ENCODE measurements at places on chromosomes 5 and 9. TPM values are rescaled to one million over a fixed set of nuclear protein-coding genes. Genes with fewer than 3 reads are reported as not detected.

DNA sequence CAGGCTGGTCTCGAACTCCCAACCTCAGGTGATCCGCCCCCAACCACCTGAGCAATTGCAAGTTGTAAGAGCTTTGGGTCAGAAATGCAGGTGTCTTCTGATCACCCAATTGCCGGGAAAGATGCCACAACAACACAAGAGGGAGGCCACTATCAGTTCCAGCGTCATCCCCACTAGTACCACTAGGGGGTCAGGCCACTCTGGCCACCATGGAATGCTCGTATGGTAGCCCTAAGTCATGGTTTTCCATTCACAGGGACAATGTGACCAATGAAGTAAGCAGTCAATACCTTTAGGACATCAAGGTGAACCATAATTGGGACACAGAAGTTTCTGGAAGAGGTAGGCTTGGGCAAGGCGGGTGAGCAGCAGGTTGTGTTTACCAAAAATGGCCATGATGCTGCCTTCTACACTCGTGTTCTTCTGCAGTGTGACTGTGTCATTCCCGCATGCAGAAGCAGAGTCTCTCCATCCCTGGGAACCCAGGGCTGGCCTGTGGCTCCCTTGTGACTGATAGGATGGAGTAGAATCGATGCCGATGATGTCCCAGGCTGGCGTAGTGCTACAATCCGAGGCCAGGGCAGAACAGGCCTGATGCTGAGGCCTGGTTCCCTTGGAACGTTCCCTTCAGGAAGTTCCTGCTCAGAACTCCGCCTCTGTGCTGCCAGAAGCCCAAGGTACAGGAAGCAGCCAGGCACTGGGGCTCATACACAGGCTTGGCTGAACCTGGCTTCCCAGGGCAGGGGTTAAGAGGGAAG lies 42.2 kb upstream of the ANKRD33B start:
- H3K4me1 ChIP-seq = peaks cover 30% of the 10 kb centered on the region
- peaks cover 24% of the 10 kb centered on the region for H3K27me3 ChIP-seq
- DNase-seq = no peak
- peaks cover 14% of the 10 kb centered on the region for H3K36me3 ChIP-seq

DNA sequence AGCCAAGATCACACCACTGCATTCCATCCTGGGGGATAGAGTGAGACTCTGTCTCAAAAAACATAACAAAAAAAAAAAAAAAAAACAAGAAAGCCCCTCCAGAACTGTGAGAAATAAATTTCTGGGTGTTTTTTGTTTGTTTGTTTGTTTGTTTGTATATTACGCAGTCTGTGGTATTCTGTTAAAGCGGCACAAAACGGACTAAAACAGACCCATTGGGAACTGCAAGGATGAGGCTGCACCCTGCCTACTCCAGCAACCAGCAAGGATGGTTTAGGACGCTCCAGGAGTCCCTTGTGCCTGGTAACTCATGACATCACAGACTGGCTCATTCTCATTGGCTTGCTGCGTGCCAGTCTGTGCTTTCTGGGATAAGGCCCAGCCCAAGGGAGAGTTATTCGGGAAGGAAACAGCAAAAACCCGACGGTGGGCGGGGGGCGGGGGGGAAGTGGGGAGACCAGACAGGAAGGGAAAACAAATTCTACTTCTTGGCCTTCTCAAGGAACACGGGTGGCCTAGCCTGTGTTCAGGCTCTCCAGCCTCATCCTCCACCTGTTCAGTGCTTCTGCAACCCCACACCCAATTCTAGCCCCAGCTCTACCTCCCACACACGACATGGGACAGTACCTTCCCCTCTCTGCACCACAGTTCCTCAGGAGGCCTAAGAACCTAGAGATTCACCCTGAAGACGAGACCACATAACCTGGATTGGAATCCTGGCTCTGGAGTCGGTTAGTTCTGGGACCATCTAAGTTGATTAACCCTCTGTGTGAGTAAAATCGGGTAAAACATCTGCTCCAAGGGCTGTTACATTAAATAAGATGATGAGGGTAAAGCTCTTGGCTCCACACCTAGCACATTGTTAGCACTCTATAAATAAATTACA lies 2.8 kb downstream of the CD74 start:
- peaks cover 8% of the 10 kb centered on the region for H3K4me1 ChIP-seq
- H3K4me3 ChIP-seq = peak overlapping the region; percentile 53
- peak overlapping the region; percentile 85 for H3K27ac ChIP-seq
- H3K36me3 ChIP-seq = no peaks in the 10 kb centered on the region
- peak; percentile 71 for DNase-seq

DNA sequence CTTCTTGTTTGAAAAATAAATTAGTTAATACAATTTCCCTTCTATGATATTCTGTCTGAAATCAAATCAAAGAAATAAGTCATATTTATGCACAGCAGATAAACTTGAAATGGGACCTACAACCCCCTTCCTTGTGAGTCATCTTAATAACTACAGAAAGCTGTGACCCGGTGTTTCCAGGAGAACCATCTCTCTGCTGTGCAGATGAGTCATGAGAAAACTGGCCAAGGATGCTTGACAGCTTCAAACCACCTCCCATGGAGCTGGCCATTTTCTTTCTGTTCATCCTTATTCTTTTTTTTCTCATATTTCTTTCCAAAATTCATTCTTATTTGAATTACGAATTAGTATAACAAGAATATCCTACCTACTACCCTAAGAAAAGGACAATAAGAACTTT lies 43.4 kb upstream of the NR4A3 start:
- H3K4me1 ChIP-seq = peaks cover 23% of the 10 kb centered on the region
- H3K36me3 ChIP-seq = no peaks in the 10 kb centered on the region
- H3K4me3 ChIP-seq = no peak overlapping the region
- H3K27ac ChIP-seq = no peak overlapping the region

DNA sequence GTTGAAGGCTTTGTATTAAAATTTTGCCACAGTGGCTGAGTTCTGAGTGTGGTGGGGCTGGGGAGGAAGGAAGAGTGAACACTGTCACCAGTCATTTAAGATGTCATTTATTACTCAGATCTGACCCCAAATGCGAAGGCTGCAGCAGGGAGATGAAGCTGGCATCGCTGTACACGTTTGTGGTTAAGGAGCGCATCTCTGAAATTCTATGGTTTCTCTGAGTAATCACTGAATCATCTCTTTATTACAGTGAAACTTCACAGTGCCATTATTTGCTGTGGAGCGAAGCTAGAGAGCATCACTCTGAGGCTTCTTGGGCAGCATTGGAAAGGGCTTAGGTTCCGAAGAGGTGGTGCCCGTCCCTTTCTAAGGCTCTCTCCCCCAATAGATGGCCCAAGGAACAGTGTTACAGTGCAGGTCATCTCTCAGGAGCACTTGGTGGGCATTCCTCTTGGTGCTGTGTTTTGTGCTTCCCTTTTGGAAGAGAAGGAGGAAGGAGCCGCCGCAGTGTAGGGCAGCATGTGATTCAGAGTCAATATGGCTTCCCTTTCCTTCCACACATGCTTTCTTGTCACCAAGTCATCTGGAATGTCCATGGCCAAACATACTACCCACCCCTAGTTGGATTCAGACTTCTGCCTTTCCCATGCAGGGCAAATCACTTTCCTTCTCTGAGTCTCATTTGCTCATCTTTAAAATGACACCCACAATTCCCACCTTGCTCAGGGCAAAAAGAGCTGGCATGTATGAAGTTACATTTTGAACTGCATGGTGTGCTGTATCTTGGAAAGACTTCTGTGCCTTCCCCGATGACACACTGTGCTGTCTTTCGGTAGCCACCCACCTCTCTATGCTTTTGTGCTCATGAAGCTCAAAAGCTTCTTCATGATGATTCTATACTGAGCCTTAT lies 9.3 kb upstream of the TEX48 start:
- H3K4me1 ChIP-seq = no peaks in the 10 kb centered on the region
- H3K36me3 ChIP-seq = no peaks in the 10 kb centered on the region
- H3K27ac ChIP-seq = no peak overlapping the region
- no peak for DNase-seq
- H3K4me3 ChIP-seq = no peak overlapping the region
- H3K27me3 ChIP-seq = peaks cover 2% of the 10 kb centered on the region

- H3K4me3 ChIP-seq = no peak overlapping the region
- H3K4me1 ChIP-seq = peaks cover 6% of the 10 kb centered on the region
- no peak for DNase-seq
- no peak overlapping the region for H3K27ac ChIP-seq
- peaks cover 12% of the 10 kb centered on the region for H3K36me3 ChIP-seq
- peaks cover 5% of the 10 kb centered on the region for H3K27me3 ChIP-seq
Observed at GRCh38 chr5:81986126-81986525, 14.3 kb downstream of the ATG10 start.

DNA sequence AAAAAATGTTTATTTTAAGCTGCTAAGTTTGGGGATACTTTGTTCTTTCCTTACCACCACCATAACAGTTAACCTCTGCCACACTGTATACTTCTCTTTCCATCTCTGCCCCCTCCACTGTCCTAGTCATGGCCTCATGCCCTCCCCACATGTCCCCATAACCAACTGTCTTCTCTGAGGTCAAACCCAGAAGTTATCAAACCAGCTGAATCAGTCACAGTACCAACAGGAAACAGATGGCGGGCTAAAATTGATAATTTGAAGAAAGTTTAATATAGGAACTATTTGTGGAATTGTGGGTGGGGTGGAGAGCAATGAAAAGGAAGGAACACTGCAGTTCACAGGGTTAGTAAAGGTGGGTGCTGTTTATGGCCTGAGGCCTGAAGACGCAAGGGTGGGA lies 5.7 kb upstream of the DCTN4 start:
- no peaks in the 10 kb centered on the region for H3K36me3 ChIP-seq
- DNase-seq = no peak
- H3K4me1 ChIP-seq = no peaks in the 10 kb centered on the region
- H3K27me3 ChIP-seq = peaks cover 2% of the 10 kb centered on the region
- no peak overlapping the region for H3K4me3 ChIP-seq

EDIL3 gene
- total RNA-seq = 220 TPM

CLIC3 gene
- not detected for total RNA-seq

KCNMB1 gene
- 0.29 TPM for total RNA-seq

FAM153A gene
- not detected for total RNA-seq

CDKN2B-AS1 gene
- not detected for total RNA-seq

HMGCS1 gene
- total RNA-seq = 452 TPM
